AG10803 (cell line): ENCODE measurements at places on chromosomes 4 and X.
A peak's percentile ranks its signal among the peaks of the same experiment; 100 is the strongest.

- no peak for DNase-seq
These were observed 517.3 kb downstream of the TMA16 start for GRCh38 chr4:164011791-164012190.

GRCh38 chr4:53716011-53716410 lies 124.7 kb upstream of the LNX1 start:
- DNase-seq = peak; percentile 64

GRCh38 chr4:93912146-93912545 lies 83.6 kb downstream of the ATOH1 start:
- DNase-seq = no peak

DNA sequence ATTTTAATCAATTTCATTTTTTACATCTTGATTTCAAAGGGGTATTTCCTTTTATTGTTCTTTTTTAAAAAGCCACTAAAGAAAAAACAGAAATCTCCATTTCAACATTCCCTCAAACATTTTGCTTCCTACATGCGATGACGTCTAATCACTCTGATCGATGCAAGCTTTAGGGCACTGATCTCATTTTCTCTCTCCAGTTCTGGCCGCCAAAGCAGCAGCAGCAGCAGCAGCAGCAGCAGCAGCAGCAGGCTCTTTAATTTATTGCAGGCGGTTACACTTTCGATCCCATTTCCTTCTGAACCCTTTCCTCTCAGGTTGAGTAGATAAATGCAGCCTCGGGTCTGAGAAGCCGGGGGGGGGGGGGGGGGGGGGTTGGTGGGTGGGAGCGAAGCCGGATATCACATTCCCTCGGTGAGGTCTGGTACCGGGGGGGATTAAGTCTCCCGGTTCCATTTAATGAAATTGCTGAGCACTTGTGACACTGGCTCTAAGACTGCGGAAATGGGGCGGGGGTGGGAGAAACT lies 3.4 kb upstream of the PCDH7 start:
- no peak for DNase-seq

DNA sequence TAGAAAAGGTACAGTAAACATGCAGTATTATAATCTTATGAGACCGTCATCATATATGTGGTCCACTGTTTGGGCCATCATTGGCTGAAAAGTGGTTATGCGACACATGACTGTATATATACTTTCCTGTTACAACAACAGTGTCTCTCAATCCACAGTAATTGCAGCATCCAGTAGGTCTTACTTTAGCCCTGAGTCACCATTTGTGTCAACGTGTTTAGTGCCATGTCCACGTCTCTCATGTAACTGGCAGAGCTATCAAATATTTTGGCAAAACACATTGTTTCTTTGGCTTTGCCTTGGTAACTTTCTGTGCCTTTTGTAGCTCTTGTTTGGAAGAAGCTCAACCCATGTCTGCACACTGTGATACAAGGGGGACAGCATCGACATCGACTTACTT lies 73.8 kb downstream of the CD38 start:
- DNase-seq = no peak

- no peak for DNase-seq
These were observed 20.8 kb downstream of the DCTD start for GRCh38 chr4:182896421-182896820.
